GOT3 (cell line): ENCODE measurements at places on chromosomes 13 and 19.

GRCh38 chr19:3210347-3211017 is 14.0 kb upstream of the CELF5 start:
- no peak for DNase-seq

DNA sequence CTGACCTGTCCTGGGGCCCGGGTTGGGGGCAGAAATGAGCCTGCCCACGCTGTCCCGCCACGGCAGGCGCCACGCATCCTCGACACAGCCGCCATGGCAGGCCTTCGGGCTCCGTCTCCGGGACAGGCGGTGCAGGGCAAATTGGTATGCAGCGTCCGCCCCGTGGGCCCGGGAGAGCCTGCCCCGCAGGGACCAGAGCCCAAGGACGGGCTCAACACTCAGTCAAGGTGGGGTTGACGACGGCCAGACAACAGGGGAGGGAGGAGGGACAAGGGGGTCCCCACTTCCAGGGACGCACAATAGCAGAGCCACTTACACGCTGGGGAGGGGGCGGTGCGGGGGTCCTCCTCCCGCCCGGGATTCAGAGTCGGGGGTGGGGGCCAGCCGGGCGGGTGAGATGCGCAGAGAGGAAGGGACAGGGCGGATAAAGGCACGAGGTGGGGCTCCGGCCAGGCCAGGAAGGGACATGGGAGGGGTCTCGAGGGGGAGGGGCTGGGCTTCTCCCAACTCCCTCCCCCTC is 1.2 kb downstream of the CTXN1 start:
- no peak for DNase-seq

DNA sequence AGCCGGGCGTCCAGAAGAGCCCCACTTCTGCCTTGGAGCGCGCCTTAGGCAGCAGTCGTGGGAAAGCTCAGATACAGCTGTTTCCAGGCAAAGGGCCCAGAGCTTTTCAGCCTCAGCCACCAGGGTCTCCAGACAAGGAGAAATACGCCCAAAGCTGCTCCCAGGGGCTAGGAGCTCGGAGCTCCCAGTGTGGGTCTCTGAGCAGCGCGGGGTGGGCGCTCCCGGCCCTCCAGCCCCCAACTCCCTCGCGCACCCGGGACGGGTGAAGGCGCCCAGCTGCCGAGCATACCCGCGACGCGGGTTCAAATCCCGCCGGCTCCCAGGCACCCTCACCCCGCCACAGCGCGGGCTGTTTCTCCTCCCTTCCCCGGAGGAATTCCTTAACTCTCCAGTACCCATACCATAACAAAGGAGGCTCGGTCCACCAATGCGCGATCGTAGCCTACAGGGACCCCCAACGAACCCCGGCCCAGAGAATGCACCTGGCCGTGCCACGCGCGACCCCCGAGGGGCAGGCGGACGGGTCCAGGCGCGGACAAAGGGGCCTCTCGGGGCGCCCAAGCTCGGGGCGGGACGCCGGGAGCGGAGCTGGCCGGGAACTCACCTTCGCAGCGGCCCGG is 507 bp downstream of the COL4A1 start:
- no peak for DNase-seq

DNA sequence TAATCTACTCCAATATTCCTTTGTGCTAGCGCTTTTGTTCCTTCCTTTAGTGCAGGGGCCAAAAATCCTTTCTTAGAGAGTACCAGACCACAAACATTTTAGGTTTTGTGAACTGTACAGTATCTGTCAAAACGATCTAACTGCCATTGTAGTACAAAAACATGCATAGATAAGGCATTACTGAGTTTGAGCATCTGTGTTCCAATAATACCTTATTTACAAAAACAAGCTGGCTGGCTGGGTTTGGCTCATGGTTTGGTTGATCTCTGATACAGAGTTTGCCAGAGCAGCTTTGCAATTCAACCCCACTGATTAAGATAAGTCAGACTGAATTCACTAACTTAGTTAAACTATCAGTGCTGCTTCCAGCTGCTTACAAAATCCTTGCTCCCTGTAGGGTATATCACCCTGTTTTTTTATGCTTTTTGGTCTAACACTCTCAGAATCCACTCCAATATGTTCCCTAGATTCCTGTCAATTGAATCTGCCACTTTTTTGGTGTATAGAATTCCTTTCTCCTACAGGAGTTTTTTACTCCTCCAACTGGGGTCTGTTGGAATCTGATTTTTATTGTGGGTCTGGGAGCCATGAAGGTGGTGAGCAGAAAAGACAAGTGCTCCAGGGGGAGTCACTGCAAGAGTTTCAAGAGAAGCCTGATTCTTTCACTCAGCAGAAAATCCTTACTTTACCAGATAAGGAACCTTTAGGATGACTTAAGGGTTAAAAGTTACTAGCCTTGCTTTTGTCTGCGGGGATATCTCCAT is 1399.4 kb downstream of the EFNB2 start:
- no peak for DNase-seq

DNA sequence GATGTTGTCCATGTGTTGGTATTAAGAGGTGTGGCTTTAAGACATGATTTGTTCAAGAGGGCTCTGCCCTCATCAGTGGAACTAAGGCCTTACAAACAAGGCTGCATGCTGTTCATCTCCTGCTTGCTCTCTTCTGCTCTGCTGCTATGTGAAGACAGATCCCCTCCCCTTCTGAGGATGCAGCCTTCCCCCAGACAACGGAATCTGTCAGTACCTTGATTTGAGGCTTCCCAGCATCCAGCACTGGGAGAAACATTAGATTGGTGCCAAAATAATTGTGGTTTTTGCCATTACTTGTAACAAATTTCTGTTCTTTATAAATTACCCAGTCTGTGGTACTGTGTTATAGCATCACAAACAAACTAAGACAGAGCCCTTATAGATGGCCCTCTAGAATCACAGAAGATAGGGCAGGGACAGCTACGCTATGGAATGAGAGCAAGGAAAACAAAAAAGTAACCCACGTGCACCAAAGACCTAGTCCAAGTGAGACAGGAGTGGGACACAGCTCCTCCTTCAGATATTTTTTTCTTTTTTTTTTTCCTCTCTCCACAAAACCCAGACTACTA is 151.5 kb upstream of the RXFP2 start:
- DNase-seq = no peak

GRCh38 chr13:19782049-19782726 is 557 bp downstream of the PSPC1 start:
- DNase-seq = no peak

GRCh38 chr19:5957170-5957569 is 20.8 kb downstream of the RANBP3 start:
- no peak for DNase-seq

DNA sequence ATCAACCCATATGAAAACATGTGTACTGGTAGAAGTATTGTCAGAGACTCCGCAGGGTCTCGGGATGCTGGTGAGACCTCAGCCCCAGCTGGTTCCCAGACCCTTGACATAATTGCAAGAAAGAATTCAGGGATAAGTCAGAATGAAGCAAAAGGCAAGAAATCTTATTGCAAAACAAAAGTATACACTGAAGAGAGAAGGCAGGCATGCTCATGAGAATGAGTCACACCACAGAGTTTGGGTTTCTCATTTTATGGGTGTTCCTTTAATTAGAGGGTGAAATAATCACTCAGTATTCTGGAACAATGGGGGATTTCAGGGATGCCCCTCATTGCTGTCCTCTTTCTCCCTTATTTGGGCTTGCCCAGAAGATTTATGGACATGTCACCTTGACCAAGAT is 1423.8 kb upstream of the MIR17HG start:
- DNase-seq = no peak

GRCh38 chr13:82898586-82898985 is 983.7 kb downstream of the SLITRK1 start:
- DNase-seq = no peak

GRCh38 chr13:92225861-92226260 is 827.4 kb downstream of the GPC5 start:
- no peak for DNase-seq

DNA sequence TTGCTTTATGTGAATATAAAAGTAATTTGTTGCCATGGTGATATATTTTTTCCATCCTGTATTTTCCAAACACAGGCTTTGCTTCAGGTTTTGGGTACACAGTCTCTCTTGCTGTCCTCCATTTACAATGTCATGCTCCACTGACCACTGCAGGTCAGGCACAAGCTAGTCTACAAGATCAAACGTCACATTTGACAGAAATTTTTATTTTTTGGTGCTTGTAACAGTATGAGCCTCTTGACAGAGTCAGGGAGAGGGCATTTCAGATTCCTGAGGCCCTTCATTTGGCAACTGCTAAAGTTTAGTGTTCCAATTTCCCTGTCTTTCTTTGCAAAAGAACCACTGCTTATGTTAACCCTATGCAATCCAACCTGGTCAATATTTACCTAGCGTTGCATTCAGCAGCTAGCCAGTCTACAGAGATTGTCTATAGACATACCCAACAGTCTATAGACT is 175.0 kb downstream of the RFC3 start:
- no peak for DNase-seq

- no peak for DNase-seq
These were observed 28.9 kb upstream of the CACTIN start for GRCh38 chr19:3655402-3656072.

DNA sequence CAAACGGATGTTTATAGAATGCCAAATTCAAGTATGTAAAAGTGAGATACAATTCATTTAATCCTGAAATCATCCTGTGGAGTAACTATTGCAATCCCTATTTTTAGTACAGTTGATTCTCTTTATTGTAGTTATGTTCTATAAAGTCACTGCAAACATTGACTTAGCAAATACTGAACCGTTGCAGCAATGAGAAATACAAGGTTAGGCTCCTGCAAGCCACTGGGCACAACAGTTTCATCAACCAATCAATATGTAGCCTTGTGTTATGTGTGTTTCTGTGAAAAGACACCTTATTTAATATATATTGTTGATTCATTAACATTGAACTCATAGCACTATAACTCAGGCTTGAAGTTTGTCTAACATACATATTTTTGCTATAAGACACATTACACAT is 174.4 kb downstream of the DCT start:
- no peak for DNase-seq

DNA sequence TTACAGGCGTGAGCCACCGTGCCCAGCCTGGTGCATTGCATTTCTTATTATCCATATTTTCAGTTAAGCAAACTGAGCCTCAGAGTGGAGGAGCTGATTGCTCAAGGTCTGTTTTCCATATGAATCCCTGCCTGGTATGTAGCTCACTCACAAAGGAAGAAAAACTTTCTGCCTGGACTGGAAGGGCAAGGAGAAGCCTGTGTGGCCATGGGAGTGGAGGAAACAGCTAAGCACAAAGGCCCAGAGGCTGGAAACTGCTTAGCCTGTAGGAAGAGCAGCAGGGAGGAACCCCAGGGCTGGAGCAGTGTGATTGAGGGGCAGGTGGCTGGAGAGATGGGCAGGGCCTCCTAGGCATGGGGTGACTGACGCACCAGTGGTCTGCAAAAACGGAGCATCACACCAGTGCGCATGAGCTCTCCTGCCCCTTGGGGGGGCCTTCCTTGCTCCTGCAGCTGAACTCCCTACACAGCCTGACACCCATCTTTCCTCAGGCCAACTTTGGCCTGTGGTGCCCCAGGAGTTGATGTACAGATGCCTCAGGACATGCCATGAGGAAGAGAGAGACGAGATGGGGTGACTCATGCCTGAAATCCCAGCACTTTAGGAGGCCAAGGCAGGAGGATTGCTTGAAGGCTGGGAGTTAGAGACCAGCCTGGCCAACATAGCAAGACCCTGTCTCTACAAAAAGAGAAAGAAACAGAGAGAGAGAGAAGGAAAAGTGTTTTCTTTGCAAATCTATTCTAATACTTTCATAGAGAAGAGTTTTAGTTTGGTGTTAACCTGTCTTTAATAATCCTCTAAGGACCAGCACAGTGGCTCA is 2.8 kb upstream of the HNRNPM start:
- no peak for DNase-seq

- DNase-seq = no peak
These were observed 44.6 kb downstream of the GGACT start for GRCh38 chr13:100543872-100544602.

DNA sequence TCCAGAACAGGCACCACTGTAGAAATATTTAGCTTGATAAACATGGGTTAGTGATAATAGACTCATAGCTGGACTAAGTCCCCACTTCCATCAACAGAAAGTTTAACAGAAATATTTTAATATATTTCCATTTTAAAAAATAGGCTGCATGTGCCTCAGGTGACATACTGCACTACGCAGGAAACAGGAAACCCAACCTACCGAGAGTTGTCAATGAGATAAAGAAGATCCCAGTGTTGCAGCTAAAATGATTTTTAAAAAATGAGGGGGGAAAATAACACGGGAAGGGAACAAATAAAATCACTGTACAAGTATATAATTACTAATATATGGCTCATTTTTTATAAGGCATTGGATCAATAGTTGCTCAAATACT is 154.8 kb downstream of the TBC1D4 start:
- DNase-seq = no peak

DNA sequence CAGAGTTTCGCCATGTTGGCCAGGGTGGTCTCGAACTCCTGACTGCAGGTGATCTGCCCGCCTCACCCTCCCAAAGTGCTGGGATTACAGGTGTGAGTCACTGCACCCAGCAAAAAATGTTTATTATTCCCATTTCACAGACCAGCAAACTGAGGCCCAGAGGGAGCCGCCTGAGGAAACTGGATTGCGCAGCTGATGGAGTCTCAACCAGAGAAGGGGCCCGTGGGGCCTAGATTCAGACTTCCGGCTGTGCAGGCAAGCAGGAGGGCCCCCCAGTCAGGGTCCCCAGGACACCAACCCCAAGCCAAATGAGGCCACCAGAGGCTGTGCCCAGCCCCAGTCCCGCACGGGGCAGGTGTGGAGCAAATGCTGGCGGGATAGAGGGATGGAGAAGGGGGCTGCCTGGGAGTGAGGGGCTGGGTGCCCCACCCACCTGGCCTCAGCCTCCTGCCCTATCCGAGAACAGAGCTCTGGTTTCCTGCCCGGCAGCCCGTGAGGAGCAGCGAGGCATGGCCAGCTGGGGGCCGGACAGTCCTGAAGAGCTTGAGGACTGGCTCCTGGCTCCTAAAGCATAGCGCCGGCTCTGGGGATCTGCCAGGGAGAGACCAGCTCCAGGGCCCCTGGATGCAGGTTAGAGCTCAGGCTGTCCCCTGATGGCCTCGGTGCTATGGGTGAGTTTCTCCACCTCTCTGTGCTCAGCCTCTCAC is 22.0 kb downstream of the MISP start:
- DNase-seq = no peak

GRCh38 chr13:100818711-100819110 is 144.1 kb upstream of the TMTC4 start:
- no peak for DNase-seq

- no peak for DNase-seq
These were observed 79.9 kb downstream of the RNASEH2B start for GRCh38 chr13:50989476-50989875.

DNA sequence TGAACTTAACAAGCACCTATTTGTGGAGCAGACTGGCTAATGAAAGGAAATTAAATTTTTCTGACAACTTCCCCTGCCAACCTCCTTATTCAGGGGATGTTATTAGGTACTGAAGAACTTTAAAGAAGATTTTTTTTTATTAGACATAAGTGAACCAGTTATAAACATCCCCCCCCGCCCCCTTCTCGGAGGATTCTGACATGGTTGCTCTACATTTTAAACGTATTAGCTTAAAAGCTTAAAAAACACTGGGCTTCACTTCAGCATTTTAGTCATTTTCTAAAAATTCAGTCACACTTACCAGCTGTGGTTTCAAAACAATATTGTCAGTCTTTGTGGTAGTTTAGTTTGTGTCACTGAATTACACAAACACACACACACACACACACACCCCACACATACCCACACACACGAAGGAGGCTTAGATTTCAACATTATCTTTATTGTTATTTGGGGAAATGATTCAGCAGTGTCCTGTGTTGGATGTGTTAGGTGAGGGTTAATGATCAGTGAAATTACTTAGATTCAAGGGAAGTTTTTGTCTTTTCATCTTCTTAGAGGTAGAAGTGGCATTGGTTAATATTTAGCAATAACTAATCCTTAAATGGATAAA is 145.7 kb downstream of the PCCA start:
- no peak for DNase-seq
